ENCODE measurements at places on chromosomes 3 and 15.

GRCh38 chr3:186318135-186318534, 43.9 kb downstream of the DGKG start:
- DNase-seq, result no peak

GRCh38 chr3:10964537-10965167, 27.9 kb upstream of the SLC6A1 start:
- DNase-seq, result no peak

DNA sequence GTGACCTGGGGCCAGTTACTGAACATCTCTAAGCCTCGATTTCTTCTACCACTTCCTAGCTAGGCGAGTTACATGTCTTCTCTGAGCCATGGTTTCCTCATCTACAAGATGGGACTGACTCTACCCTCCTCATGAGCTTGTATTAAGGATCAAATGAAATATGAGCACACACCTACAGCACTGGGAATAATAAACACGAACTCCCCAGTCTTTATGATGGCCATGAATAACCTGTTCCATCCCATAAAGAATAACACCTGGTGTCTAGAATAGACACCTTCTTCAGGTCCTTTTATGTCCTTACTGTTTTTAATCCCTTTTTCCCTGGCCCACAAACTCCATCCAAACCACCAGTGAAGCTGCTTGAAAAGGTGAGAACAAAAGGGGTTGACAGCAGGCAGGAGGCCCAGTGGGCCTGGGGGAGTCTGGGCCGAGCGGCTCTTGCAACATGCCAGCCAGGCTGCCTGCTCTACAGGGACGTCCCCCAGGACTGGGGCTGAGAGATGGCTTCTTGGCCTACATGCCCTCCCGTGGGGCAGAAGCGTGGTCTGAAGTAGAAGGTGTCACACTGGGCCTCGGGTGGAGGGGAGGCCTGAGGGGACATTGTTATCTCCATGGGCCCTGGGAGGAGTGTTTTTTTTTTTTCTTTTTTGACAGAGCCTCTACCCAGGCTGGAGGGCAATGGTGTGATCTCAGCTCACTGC, 178.2 kb downstream of the RAB11A start:
- DNase-seq, result no peak

DNA sequence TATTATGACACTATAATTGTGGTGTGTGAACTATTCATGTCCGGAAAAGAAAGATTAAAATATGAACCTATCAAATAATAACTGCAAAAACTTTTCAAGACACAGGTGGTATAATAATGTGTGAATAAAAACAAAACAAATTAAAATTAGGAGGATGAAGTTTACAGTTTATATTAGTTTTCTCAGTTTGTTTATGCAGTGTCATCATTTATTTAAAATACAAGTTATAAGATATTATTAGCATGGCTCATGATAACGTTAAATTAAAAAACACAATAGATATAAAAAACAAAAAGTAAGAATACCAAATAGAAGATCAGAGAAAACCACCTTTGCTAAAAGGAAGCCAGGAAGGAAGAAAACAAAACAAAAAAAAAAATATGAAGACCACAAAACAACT, 963.8 kb upstream of the ALCAM start:
- DNase-seq, result no peak
